Stimulated activated CD4-positive, alpha-beta T cell treated with anti-CD3 and anti-CD28 coated beads, Interleukin-1b, Interleukin-23, amount 100 ng/mL, for 1 hour (primary cell): ENCODE measurements at places on chromosomes 5 and 9.

GRCh38 chr5:171322527-171322926 lies 13.5 kb downstream of the TLX3 start:
- no peak for DNase-seq

DNA sequence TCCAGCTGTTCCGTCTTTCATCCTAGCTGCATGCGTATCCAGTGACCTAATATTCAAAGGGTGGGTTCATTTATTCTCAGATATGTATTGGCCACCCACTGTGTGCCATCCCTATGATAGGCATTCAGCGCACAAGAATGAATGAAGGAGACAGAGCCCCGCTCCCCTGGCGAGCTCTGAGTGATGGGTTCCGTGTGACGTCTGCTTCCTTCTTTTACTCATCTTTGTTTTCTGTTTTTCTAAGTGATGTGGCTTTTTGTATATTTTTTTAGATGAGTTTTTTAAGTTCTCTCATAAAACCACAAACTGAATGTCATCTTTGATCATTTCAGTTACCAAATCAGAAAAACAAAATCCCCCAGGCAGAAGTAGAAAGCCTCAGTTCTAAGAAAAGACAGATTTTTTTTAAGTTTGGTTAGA lies 168.3 kb upstream of the OTULINL start:
- DNase-seq, result peak; percentile 14

DNA sequence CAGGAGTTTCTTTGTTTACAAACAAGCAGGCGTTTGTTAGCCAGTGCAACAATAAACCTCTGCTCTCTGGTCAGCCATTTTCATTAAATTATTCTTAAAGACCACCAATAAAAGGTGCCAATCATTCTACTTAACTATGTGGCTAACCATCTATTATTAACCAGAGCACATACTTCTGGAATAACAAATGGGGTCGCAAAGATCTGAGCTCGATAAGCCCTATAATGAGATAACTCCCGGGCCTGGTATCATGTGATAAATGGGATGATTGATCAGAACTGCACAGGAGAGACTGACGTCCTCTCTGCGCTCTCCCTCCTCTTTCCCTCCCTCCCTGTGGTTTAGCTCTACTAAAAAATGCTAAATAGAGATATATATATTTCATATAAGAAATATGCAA lies 488.2 kb downstream of the NTRK2 start:
- DNase-seq, result no peak

GRCh38 chr5:127031147-127031862 lies 947 bp upstream of the MARCHF3 start:
- no peak for DNase-seq

- DNase-seq, result no peak
These were observed 205.4 kb downstream of the CDH18 start for GRCh38 chr5:19782566-19782965.

DNA sequence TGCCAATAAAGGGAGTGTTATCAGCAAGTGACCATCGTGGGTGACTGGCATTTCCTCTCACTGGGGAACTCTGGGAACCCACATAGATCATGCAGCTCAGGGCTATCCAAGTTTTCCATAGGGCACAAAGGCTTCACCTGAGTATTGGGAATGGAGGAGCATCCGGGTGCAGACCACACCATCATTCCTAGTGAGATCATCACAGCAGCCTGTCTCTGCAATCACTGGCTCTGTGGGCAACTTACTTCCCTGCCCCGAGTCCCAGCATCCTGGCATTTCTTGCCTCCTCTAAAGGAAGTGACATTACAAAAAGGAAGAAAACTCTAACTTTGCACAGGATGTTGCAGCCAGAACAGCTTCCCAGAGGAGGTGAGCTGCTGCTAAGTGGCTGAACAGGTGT lies 80.6 kb upstream of the SHB start:
- DNase-seq, result no peak

GRCh38 chr5:59615272-59615671 lies 278.3 kb downstream of the PDE4D start:
- DNase-seq, result no peak

DNA sequence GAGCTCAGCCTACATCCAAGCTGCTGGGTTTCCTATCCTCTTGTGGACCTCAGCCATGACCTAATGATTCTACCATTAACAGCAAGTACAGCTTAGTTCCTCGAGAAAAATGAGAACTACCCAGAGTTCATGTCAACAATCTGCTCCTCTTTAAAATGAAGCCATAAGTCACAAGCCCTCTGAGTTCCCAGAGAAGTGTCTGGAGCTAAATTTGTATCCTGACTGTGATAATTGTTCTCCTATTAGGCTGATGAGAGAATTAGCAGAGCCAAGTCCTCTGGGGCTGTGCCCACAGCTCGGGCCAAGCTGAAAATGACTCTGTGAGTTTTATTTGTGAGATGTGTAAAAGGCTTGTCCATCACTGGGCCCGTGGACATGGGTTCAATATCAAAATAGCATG lies 145.1 kb upstream of the SMIM23 start:
- no peak for DNase-seq
